Activated naive CD8-positive, alpha-beta T cell treated with anti-CD3 and anti-CD28 coated beads, Interleukin-2, amount 10 ng/mL, durations not matched to agents 7 days and 5 days (primary cell): ENCODE measurements at places on chromosomes 1 and 21. TPM values are rescaled to one million over a fixed set of nuclear protein-coding genes. Genes with fewer than 3 reads are reported as not detected.

PDXK gene
- 101 TPM for total RNA-seq

DNA sequence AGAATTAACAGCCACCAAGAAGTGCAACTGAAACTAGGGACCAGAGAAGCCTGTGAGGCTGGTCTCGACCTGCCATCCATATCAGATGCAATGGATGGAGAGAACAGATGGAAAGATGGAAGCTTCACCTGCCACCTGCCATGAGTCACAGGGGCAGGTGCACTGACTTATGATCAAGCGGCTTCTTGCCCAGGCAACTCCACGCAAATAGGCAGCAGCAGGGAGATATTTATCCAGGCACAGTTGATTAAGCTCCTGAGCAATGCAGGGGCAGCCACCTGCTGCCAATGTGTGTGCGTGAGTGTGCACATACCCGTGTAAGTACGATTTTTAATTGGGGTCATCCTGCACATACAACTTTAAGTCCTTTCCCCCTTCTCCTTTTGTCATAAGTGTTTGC is 174.2 kb downstream of the PTPRU start:
- no peak for DNase-seq

- DNase-seq: no peak
Observed at GRCh38 chr1:97137862-97138514, 416.4 kb downstream of the PTBP2 start.

APOBEC4 gene
- not detected for total RNA-seq

- no peak for DNase-seq
Observed at GRCh38 chr21:29170944-29171343, 40.5 kb downstream of the MAP3K7CL start.

- no peak for DNase-seq
Observed at GRCh38 chr1:212587016-212587887, 21.3 kb upstream of the ATF3 start.

GBP7 gene
- total RNA-seq: 0.28 TPM
